ENCODE measurements at places on chromosomes 4 and X.
A peak's percentile ranks its signal among the peaks of the same experiment; 100 is the strongest.

DNA sequence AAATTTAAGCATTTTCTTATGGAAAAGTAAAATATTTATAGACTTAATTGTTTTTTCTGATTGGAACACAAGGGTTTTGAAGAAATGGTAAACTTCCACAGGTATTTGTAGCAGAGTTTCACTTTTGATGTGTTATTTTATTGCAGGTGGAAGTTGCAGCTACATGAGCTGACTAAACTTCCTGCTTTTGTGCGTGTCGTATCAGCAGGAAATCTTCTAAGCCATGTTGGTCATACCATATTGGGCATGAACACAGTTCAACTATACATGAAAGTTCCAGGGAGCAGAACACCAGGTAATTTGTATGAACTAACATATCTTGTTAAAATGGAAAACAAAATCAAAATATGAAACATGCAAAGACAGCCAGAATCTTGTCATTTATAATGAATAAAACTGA is 117.4 kb downstream of the DIPK2B start:
- no peak for DNase-seq

GRCh38 chr4:147736458-147736857 is 4.6 kb downstream of the ARHGAP10 start:
- no peak for DNase-seq

DNA sequence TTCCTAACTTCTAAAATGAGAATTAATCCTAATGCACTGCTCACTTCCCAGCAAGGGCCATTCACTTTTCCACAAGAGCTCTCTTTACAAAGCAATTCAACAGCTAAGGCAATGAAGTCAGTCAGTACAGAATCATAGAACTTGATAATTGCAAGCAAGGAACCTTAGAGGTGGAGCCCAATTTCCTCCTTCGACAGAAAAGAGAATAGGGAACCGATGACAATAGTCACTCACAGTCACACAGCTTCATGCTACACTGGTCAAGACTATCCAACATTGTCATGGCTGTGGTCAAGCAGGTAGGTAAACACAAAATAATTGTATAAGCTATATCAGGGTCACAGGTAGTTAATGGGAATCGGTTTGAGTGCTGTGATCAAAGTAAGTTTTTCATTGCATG is 90.0 kb downstream of the ELOVL6 start:
- no peak for DNase-seq

- no peak for DNase-seq
These were observed 317.3 kb downstream of the PPP1R2C start for GRCh38 chrX:42460706-42461105.

GRCh38 chrX:8913655-8914409 is 112.6 kb upstream of the FAM9A start:
- no peak for DNase-seq

- no peak for DNase-seq
These were observed 40.3 kb downstream of the GSX2 start for GRCh38 chr4:54140287-54140686.

- no peak for DNase-seq
These were observed 935.5 kb downstream of the ADGRL3 start for GRCh38 chr4:62135565-62136156.

GRCh38 chrX:19814240-19814639 is 73.2 kb downstream of the SH3KBP1 start:
- no peak for DNase-seq

DNA sequence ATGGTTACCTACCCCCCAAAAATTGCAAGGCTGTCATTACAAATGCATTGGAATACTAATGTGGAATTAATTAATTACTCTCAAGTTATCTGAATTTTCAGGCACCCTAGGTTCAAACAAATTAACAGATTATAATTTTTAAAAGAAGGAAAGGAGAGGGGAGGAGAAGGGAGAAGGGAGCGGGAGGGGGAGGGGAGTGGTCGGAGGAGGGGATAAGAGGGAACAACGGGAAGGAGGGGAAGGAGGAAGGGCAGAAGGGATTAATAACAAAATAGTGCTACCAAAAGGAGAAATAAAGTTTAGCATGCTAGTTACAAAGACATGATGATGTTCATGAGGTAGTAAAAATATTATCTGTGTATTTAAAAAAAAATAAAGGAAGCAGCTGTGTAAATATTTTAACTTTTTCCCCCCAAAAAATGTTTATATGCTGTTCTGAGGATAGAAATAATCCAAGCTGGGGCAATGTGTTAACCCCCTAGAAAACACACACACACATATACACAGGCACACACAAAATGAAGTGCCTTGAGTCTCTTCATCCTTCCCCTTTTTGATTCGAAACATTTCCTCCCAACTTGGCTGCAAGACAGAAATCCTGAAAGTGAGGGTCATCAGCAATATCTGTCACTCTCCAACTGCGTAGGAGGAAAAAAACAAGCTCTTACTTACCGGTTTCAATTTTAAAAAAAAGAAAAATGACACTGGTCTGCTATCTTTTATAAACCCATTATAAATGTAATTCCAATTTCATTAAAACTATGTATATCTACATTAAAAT is 58.8 kb downstream of the PPP3CA start:
- DNase-seq: no peak

DNA sequence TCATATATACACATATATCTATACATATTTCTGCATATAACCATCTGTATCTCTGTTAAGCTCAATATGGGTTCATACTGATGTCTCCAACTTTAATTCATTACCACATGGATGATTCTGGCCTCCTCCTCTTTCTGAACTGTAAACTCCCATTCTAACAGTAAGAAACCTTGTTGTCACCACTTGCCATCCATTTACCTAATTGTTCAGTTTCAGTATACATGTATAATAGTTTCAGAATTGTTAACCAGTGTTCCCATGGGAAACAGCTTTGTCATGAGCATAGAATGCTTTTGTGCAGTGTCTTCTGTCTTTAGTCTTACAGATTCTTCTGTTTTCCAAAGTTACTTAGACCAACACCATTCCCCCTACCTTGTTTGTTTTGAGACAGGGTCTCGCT is 35.9 kb downstream of the SLC9A6 start:
- no peak for DNase-seq

DNA sequence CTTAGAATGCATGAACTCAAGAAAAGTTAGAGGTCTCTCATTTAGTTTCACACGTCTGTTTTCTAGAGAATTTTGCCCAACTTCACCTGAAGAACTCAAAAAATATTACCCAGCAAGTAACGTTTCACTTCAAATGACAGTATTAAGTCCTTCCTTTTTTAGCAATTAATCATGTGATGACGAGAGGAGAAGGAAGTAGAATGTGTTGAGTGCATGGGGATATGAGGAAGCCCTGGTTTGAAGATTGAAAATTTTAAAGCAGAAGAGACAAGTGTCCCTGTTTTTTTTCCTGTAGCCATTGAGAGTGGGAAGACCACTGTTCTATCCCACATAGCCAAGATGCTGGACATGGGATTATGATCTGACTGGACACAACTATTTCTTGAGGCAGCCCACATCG is 406.3 kb upstream of the CPEB2 start:
- no peak for DNase-seq

- no peak for DNase-seq
These were observed 12.3 kb downstream of the PYURF start for GRCh38 chr4:88511236-88511635.

GRCh38 chrX:129731228-129731627 is 7.6 kb upstream of the XPNPEP2 start:
- no peak for DNase-seq

GRCh38 chr4:158875455-158875854 is 106.6 kb downstream of the FNIP2 start:
- DNase-seq: no peak

DNA sequence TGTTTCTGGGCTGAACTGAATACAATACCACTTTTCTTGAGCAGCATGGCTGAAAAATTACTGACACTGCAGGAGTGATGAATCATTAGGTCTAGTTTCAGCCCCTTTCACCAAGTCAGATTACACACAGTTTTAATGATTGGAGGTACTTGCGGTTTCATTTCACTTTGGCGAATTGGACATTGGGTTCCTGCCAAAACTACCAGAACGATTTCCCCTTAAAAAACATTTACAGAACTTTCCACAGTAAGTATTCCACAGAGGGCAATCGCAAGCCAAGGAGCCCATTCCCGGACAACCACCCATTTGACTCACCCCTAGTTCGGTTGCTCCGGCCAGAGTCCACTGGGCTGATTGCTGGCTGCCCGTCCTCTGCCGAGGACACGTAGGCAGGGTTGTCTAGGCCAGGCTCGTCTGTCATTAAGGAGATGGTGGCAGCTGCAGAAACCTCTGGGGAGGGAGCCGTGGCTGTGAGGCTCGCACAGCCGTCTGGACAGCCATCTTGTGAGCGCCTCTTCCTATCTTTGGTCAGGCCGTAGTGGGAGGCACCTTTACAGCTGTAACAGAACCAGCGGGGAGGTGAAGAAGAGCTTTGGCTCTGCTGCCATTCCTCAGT is 83.5 kb downstream of the LNX1 start:
- DNase-seq: no peak

GRCh38 chrX:112056886-112057285 is 25.7 kb downstream of the TRPC5 start:
- DNase-seq: no peak

DNA sequence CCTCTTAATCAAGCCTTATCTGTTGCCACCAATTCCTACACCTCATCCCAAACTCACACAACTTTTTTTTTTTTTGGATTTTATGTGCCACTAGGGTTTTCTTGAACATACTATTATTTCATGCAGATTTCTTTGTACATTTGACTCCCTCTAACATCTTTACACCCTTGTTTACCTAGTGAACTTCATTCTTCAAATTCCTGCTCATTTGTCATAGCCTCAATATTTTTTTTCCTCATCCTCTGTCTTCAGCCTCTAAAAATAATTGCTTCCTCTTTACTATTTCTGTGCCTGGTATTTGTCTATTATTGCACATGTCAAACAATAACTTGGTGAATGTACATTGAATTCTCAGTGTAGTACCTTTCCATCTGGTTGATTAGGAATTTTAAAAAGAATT is 22.0 kb downstream of the NBDY start:
- no peak for DNase-seq

- DNase-seq: peak; percentile 14
These were observed 36.9 kb downstream of the NLGN3 start for GRCh38 chrX:71181558-71181909.

DNA sequence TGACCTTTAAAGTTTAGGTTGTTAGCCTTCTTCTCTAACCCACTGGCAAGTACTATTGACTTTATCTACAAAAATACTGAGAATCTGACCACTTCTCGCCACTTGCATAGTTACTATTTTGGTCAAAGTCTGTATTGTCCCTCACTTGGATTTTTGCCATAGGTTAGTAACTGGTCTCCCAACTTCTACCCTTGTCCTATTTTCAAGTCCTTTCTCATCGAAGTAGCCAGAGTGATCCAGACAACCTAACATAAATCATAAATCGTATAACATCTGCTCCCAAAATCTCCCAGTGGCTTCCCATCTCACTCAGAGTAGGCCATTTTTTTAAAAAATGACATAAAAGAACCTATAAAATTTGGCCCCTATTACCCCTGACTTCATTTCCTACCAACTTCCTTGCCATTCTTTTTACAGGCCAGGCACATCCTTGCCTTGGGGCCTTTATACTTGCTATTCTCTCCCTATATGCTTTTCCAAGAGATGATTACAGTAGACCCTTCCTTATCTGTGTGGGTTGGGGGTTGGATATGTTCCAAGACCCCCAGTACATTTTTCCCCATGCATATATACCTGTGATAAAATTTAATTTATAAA is 29.0 kb downstream of the WDFY3 start:
- DNase-seq: no peak

GRCh38 chr4:3227878-3228675 is 20.9 kb upstream of the MSANTD1 start:
- no peak for DNase-seq

DNA sequence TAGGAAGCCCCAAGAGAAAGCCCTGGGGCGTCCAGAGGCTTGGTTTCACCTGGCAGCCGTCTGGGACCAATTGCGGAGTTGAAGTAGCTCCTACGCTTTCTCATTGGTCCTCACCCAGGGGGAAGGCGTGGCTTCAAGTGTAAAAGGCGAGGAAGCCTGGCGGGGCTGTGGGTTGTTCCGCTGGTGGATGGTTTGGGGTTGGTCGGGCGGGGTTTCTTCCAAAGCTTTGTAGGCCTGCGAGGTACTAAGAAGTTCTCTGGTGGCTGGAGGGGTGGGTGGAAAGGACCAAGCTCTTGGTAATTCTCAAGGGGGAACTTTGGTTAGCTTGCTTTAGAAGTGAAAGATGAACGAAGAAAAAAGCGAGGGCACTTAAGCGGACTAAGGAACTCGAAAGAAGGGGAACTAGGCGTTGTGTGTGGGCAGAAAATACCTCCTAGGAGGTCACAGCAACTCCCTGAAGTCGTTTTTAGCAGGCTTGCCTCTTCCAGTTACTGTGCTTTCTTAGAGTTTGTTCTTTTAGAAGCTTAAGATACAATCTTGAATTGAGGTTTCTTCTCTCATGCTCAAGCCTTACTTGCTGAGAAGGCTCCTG is 36.6 kb downstream of the CCNG2 start:
- DNase-seq: peak; percentile 37

GRCh38 chr4:189385579-189385978 is 555.1 kb upstream of the FRG1 start:
- DNase-seq: no peak

DNA sequence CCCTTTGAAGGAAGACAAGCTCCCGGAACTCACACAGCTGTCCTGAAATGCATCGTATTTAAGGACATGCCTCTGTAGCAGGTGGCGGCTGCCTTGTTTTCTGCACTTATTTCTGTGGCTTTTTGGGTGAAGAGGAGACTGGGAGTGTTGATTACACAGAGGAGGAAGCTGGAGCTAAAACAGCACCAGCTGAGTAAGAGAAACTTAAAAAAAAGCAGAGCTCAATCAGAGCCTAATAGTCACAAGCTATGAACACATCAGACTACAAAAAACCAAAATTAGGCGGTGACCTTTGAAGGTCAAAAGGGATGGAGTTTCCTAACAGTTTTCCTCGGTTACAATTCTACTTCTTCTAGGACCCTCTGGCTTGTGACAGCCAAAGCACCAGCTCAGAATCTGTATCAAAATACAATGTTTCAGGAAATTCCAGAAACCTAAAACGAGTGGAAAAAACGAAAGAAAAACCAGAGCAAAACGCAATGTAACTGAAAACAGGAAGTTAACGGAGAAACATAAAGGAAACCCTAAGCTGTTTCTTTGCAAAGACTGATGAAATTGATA is 13.5 kb downstream of the PRKX start:
- no peak for DNase-seq

DNA sequence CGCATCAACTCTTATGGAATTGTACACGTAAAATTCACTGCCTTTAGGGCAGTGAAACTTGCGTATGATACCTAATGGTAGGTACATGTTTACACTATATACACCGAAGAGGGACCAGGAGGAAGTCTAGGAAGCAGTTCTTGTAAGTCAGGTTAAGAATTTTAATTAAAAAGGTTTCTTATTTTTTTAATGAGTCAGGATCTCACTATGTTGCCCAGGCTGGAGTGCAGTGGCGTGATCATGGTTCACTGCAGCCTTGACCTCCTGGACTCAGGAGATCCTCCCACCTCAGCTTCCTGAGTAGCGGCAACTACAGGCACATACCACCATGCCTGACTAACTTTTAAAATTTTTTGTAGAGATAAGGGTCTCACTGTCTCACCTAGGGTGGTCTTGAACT is 6.6 kb downstream of the NUDT9 start:
- no peak for DNase-seq

GRCh38 chr4:184448821-184449220 is 25.5 kb downstream of the IRF2 start:
- DNase-seq: no peak

GRCh38 chr4:83219344-83220331 is 65.0 kb downstream of the COQ2 start:
- DNase-seq: no peak

- no peak for DNase-seq
These were observed 71.1 kb upstream of the ZCCHC13 start for GRCh38 chrX:74232859-74233258.

GRCh38 chr4:36320117-36320896 is 38.9 kb downstream of the DTHD1 start:
- no peak for DNase-seq

- DNase-seq: no peak
These were observed 50.4 kb downstream of the USP11 start for GRCh38 chrX:47283015-47283771.

All from central memory CD8-positive, alpha-beta T cell (primary cell).